Right renal pelvis (tissue), 4 donors: ENCODE measurements at places on chromosomes 2 and 18. TPM values are rescaled to one million over a fixed set of nuclear protein-coding genes. Genes with fewer than 3 reads are reported as not detected.

The PLEK gene
- polyA plus RNA-seq, result 3.9 TPM

The KCNE4 gene
- 15.7 TPM for polyA plus RNA-seq

The SPP2 gene
- not detected for polyA plus RNA-seq

The EGR4 gene
- not detected for polyA plus RNA-seq

The CDKL4 gene
- polyA plus RNA-seq, result 0.80 TPM

The DNAH6 gene
- polyA plus RNA-seq, result 3.0 TPM

The NGEF gene
- polyA plus RNA-seq, result 2.0 TPM

The HRH4 gene
- 0.20 TPM for polyA plus RNA-seq

The ZNF532 gene
- polyA plus RNA-seq, result 91.7 TPM

The XPO1 gene
- 245 TPM for polyA plus RNA-seq

The RGPD4 gene
- 0.08 TPM for polyA plus RNA-seq

The DOK6 gene
- polyA plus RNA-seq, result 17.5 TPM

The AKAIN1 gene
- polyA plus RNA-seq, result not detected

GRCh38 chr2:55751966-55752365 is 58.3 kb upstream of the PNPT1 start:
- DNase-seq, result no peak

DNA sequence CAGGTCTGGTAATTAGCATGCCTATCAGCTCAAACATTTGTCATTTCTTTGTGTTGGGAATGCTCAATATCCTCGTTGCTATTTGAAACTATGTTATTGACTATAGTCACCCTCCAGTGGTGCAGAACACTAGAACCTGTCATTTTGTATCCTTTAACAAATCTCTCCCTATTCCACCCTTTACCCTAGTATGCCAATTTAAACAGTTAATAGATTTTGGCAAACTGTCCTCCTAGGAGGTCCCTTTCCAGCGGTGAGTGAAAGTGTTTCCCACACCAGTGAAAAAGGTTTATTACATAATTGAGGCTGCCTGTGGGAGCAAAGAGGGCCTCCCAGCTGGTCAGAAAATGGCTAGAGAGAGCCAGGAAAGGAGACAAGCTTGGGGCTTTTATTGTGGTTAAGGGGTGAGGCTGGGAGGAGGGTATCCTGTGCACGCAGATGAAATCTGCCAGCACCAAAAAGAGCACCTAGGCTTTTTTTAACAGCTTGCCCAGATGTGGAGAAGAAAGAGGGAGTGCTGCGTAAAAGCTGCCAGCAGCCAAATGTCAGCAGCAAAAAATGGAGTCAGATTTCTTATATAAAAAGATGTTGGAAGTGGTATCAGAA is 1.8 kb upstream of the DRC1 start:
- DNase-seq, result no peak

- DNase-seq, result no peak
These were observed 29.8 kb upstream of the POMC start for GRCh38 chr2:25198209-25198525.

- DNase-seq, result no peak
These were observed 11.2 kb downstream of the POU3F3 start for GRCh38 chr2:104865096-104865470.

DNA sequence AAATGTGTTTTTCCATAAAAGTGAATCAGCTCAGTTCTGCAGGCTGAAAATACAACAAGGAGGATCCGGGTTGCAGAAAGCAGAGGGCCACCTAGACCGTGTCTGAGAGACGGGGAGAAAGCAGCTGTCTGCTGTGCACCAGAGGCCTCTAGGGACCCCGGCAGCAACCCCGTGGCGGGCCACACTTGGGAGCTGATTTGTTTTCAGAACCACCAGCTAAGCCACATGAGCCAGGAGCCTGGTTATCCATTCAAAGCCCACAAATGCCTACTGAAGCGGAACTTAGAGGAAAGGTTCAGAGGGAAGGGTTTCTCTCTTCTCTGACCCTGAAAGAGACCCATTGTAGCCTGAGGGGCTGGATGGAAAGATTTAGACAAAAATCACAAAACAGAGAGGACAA is 28.4 kb upstream of the ID2 start:
- DNase-seq, result no peak

DNA sequence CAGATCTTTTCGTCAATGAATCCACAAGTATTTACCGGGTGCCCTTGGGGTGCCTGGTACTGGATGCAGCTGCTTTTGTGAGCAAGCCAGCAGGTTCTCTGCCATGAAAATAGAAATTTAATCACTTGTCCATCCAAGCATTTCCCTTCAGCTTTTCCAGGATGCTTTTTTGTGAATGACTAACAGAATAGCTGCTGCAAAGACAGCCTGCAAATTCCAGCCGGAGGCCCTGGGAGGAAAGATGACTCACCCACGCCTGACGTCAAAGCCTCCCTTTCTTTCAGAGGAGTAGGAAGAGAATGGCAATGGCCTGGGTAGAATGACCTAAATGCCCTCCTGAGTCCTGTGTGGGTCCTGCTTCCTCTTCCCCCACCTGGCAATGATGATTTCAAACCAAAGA is 111.9 kb downstream of the AP1S3 start:
- DNase-seq, result peak; percentile 72

DNA sequence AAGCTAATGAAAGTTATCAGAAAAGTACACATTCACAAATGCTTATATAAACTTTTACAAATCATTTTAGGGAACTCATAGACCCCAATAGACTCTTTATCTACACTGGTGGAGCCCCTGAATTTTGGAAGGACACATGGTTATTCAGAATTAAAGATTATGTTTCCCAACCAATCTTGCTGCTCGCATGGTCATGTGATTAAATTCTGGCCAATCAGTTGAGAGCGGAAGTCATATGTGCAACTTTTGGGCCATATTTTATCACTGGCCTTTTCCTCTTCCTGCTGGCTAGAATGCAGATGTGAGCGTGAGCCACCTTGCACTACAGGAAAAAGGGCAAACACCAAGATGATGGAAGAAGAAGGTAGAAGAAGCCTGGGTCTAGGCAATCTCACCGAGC is 19.8 kb downstream of the THOC1 start:
- DNase-seq, result no peak

- no peak for DNase-seq
These were observed 79.7 kb downstream of the STK39 start for GRCh38 chr2:168167511-168168263.

- DNase-seq, result no peak
These were observed 48.8 kb upstream of the KCNE4 start for GRCh38 chr2:223003191-223003590.

- no peak for DNase-seq
These were observed 29.9 kb upstream of the REG3A start for GRCh38 chr2:79189465-79189864.

- no peak for DNase-seq
These were observed at the start of gene PROC for GRCh38 chr2:127418300-127419111. Gene PROC (plus strand): TSS chr2:127418427. CDS start chr2:127419943, 1,516 bp downstream.

- no peak for DNase-seq
These were observed 12.1 kb downstream of the NEURL3 start for GRCh38 chr2:96493072-96493471.

GRCh38 chr2:22930781-22931180 is 454.2 kb upstream of the KLHL29 start:
- DNase-seq, result no peak

- peak; percentile 36 for DNase-seq
These were observed 83.5 kb downstream of the HRH4 start for GRCh38 chr18:24543795-24544498.

DNA sequence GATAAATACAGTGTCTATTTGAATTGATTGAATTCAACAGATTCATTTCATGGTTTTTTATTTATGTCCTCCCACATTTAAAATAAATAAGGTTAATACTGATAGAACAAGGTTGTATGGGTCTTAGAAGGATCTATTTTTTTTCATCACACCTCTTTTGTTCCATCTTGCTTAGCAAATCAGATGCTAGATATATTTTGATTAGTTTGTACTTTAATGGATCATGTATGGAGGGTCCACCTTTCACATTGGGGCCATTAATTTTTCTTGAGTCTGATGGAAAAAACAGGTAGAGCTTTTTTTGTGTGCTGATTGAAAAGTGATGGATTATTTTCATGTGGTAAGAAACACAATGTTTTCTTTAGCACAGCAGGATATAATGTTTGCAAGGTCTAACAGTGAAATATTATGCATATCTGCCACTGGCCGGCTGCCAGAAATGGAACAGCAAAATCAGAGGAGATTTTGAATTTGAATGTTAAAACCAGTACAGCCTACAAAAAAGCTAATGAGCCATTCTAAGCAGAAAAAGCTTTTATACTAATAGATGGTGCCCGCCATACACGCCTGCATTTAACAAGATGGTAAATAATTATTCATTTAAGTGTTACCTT is 188.1 kb upstream of the ETAA1 start:
- DNase-seq, result no peak

GRCh38 chr2:232353096-232353495 is 25.5 kb upstream of the ALPP start:
- DNase-seq, result no peak

GRCh38 chr2:76429374-76429773 is 718.7 kb upstream of the GCFC2 start:
- no peak for DNase-seq

GRCh38 chr2:148812306-148812705 is 62.7 kb upstream of the KIF5C start:
- no peak for DNase-seq

- DNase-seq, result no peak
These were observed 36.9 kb downstream of the TBC1D8 start for GRCh38 chr2:101114268-101114783.

DNA sequence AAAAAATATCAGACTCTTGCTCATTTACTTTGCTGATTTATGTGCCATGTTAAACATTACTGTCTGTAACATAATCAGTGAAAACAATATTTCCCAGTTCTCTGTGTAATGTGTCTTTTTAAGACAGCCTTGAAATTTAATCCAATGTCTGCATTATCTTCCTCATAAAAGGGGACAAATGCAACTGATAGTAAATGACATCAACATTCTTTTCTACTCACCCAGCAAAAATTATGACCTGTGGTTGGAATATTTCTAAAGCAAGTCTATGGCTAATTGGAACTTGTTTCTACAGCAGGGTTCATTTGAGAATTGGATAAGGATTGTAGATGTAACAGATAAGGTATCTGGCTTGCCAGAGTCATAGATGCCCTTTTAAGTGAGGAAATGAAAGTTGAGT is 34.8 kb downstream of the C1D start:
- DNase-seq, result no peak

GRCh38 chr2:68637047-68637446 is 6.3 kb upstream of the PROKR1 start:
- no peak for DNase-seq

GRCh38 chr2:114517580-114517979 is 75.1 kb downstream of the DPP10 start:
- DNase-seq, result no peak

DNA sequence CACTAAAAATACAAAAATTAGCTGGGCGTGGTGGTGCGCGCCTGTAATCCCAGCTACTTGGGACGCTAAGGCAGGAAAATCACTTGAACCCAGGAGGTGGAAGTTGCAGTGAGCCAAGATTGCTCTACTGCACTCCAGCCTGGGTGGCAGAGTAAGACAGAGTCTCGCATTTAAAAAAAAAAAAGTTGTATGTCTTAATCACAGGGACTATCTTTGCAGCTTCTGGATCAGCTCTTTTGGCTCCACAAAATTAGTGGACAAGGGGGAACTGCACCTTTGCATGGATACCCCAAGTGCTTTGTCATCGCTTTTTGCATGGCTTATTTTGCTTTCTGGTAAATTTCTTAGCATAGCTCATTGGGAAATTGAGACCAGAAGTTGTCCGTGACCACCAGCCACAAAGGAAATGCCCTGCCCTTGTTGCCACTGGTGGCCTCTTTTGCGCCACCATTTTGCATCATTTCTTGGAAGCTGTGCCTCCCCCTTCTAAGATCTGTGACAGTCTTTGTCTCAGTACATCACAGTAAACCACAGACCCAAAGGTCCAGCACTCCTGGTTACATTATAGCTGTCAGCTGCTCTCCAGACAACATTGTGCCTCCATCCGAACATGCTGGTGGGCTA is 43.9 kb upstream of the PCBP1 start:
- DNase-seq, result no peak

DNA sequence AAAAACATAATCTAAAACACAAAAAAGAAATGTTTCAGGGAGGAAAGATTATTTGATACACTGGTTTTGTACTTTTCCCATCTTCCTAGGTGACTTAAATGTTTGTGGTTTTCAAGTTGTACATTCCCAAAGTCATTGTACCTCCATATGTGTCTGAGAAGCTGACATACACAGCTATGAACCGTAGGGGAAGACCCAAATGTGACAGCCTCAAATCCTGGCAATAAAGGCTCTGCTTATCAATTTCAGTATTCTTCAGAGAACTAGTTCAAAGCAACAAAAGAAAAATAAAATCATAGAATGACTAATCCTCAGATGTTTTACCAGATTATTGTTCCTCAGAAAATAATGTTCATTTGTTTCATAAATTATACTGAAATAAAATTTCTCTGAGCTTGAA is 2.5 kb downstream of the DYNC2LI1 start:
- no peak for DNase-seq

DNA sequence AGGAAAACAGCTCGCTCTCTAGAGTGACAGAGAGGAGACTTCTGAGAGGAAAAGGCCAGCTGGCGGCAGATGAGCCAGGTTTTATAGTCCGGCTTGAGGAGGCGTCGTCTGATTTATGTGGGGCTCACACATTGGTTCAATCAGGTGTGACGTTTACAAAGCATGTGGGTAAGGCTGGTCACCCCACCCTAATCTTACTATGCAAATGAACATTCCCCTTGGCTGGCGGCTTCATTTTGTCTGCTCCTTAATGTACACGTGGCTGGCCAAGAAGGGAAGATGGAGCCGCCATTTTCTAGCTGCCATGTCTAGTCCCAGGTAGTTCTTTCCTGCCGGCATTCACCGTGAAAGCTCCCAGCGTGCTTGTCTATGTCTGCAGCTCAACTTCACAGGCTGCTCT is 299.1 kb upstream of the SPRED2 start:
- DNase-seq, result no peak

DNA sequence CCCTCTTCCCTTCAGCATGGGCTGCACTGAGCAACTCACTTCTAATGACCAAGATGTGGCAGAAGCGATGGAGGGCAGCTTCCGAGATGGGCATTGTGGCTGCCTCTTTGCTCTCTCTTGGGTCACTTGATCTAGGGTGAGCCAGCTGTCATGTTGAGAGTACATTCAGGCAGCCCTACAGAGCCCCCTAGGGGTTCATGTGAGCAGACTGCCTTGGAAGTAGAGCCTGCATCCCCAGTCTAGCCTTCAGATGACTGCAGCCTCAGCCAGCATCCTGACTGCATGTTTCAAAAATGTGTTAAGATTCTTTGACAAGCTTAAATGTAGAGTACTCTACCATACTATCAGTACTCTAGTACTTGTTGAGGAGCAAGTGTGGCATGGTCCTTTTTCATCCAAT is 143.9 kb downstream of the NCK2 start:
- DNase-seq, result no peak

GRCh38 chr2:128921751-128922150 is 603.1 kb upstream of the HS6ST1 start:
- no peak for DNase-seq

- no peak for DNase-seq
These were observed 82.8 kb downstream of the EPB41L3 start for GRCh38 chr18:5461041-5461440.

DNA sequence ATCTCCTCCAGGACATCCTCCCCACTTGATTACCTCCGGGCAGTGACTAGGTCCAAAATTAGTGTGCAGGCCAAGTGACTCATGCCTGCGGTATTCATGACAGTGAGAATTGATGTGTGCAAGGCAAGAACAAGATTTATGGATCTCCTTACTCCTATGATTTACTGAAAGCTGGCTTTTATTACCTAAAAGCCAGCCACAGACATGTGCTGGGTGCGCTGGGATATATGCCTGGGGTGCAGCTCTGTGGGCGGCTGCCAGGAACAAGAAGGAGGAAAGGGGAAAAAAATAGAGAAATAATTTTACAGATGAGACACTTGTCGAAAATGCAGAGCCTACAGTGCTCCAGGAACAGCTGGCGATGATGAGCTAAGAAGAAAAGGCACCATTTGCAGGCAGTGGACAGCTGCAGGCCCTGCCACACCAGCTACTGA is 359.3 kb downstream of the CMPK2 start:
- DNase-seq, result no peak
